ENCODE measurements at places on chromosomes 5 and 9.
A peak's percentile ranks its signal among the peaks of the same experiment; 100 is the strongest.

DNA sequence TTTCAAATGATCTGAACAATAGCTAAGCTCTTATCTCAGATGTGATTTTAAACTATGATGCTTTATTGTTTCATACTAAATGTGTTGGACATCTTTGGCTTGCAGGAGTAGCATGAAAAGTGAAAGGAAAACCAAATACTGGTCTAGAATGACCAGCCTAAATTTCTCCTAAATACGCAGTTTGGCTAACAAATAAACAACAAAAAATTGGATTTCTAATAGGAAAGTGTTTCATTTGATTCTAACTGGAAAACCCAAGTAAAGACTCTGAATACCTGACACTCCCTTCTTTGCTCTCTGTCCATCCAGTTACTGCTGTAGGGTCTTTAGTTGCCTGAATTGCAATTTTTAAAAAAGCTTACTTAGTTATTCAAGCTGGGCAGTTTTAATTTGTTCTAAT is 111.7 kb upstream of the ACOT12 start:
- DNase-seq, result no peak

DNA sequence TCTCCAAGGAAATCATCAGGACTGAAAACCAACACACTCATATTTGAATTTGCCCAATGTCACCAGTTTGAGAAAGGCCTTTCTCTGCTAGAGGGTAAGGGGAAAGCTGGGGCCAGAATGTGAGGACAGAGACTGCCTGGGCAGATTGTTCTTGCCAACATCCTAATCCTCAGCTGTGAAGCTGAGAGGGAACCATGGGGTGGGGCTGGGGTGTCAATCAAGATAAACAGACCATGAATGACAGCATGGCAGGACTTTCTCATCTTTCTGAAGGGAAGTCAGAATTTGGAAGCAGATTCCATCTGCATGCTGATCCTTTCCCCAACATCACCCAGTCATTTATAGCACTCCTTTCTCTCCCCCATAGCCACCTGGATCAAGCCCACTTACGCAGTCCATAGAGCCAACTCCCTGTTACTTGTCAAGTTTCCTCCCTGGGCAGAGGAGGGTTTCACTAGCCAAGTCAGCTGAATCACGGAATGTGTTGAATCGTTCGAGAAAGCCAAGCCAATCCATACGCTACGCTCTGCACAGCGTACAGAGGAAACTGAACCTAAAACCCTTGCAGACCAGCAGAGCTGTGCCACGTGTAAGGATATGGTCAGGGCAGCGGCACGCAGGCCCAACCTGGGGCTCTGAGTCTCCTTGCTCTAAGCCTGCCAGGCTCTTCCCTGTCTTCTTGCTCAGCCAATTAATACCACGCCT is 14.9 kb downstream of the GLDC start:
- DNase-seq, result no peak

DNA sequence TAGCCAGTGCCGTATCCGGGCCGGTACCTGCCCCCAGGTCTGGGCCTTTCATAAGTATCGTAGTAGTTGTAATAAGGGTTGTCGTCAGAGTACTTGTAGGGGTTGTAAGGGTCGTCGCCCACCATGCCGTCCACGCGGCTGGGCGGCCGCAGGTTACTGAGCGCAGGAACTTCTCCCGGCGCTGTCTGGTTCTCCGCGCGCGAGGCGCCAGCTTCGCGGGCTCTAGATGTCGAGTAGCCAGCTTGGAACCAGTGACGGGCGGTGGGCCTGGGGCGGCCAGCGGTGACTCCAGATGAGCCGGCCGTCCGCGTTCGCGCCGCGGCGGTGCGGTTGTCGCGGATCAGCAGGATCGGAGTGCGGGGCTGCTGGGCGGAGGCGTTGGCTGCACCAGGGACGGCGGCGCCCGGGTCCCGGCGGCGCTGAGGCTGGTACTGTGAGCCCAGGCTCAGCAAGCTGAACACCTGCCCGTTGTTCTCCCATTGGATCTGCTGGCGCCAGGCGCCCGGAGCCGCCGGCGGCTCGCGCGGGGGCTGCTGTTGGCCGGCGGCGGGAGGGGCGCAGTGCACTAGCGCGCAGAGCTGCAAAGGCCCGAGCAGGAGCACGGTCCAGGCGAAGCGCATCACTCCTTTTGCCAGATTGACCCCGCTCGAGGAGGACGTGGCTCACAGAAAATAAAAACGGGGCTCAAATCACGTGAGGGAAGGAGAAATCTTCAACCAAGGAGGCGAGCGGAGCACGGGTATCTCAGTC is 518 bp downstream of the LOX start:
- DNase-seq, result no peak

DNA sequence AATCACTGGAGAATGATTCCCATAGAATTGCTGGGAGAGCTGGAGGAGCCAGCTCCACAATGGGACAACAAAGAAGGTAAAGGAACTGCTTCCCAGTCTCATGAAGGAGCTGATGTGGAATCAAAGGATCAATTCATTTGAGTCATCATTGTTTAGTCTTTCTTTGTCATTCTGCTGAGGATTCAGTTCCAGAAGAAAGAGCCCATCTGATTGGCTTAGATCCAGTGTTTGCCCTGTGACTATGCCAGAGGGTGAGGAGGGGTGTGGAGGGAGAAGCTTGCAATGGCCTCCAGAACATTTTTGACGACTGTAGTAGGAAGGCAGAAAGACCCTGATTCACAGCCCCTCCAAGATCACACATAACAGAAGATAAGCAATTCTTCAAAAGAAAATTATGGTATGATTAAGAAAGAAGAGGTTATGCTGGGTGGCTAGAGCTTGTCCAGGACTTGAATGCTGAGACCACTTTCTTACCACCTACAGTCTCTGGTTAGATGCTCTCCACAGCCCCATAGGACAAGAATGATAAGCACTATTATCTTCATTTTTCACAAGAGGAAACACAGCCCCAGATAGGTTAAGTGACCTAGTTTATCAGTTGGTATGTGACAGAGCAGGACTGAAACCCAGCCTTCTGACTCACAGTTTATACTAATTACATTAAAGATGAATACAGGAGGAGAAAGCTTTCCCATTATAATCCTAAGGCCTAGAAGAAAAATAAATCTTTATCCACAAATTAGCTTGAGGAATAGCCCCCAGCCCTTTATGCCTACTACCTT is 363.1 kb downstream of the PRELID2 start:
- no peak for DNase-seq

DNA sequence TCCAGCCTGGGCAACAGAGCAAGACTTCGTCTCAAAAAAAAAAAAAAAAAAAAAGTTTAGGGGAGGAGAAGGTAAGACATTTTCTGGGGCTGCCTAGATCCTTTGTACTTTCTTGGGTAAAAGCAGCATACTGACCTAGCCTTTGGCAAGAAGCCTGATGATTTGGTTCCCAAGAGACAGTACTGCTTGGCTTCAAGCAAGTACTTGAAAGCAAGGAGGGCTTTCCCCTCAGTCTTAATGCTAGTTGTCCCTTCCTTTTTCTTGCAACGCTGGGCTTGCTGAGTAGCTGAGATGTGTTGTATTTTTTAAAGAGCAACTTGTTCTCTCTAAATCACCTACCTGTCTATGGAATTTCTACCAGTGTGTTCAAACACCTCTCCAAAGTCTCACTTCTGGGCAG is 76.2 kb downstream of the INSYN2B start:
- no peak for DNase-seq

- DNase-seq, result no peak
Observed at GRCh38 chr5:30768056-30768690, 425.3 kb upstream of the CDH6 start.

DNA sequence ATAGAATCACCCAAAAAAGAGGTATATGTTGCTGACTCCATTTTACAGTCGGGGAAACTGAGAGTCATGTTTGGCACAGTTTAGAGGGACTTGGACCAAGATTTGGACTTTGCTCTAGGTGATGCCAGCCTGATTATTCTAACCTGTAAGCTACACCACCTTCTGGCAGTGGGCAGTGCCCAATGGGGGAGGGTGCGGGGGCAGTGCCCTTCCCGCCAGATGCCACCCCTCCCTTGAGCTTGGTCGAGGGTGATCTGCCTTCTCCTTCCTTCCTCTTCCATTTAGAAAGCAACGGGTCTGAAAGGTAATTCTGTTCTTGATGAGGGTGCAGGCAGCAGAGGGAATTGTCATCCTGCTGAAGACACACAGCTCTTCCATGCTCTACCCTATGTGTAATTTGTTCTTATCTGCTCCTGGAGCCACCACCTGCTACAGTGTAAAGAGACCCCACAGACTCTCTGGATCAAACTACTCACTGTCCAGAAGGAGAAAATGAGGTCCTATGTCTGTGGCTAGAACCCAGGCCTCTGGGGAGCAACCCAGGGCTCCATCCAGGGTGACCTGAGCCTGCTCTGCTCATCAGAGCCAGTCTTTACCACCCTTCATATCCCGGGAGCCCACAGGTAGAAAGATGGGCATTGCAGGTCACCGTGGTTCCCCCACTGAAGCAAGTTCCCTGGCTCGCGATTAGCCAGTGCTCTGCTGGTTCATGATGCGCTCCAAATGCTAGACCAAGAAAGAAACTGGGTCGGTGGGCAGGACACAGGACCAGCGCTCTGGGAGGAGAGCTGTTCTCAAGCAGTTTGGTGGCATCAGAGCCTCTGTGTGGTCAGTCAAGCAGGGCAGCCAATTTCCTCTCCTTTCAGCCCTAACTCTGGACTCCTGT is 156.2 kb downstream of the RGS3 start:
- DNase-seq, result no peak

DNA sequence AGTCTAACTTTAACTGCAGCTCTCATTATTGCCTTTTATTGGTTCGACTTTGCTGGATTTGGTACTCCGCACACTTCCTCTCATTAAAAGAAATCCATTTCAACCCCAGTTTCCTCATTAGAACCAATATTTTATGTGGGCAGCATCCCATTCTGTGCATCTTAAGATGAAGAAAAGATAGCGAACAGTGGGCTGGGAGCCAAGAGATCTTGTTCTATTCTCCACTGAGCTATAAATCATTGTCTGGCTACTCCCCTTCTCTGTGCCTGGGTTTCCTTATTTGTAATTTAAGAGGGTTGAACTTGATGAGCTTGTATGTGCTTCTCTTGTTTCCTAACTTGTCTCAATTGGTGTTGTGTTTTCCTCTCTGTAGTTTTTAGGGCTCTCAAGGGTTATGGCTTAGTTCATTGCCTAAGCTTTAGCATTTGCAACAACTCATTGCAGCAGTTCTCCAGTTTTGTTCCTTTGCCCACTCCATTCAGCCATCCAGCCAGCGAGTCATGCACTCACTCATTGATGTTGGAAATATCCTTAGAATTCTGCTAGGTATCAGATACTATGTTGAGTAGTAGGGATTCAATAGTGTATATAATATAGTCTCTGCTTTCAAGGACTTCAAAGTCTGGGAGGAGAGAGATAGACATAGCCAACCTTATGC is 273.3 kb upstream of the TNC start:
- no peak for DNase-seq

DNA sequence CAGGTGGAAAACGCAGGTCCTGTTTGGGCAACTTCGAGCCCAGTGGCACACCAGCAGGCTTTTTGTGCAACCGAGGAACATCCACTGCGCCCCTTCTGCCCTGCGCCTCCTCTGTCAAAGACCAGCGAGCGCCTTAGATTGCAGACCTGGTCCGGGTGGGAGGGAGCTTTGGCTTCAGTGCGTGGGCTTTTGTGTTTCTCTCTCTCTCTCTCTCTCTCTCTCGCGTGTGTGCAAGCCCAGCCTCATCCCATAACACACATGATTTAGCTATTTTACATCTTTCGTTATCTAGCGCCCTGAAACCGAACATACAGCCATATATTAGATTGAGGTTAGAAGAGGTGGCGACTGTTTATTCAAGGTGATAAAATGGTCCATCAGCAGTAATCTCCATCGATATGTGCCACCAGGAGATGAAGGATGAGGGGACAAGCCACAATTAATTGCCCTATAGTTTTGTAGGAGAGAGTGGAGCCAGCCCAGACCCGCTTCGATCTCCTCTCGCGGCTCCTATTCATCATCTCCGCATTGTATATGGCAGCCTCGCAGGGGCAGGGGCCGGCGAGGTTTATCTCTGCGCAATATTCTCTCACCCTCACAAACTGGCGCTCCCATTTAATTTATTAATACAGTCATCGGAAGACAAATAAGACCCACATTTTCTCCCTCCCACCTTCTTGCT is 5.3 kb downstream of the PRDM6 start:
- no peak for DNase-seq

- DNase-seq, result no peak
Observed at GRCh38 chr5:88544671-88545070, 276.0 kb upstream of the TMEM161B start.

DNA sequence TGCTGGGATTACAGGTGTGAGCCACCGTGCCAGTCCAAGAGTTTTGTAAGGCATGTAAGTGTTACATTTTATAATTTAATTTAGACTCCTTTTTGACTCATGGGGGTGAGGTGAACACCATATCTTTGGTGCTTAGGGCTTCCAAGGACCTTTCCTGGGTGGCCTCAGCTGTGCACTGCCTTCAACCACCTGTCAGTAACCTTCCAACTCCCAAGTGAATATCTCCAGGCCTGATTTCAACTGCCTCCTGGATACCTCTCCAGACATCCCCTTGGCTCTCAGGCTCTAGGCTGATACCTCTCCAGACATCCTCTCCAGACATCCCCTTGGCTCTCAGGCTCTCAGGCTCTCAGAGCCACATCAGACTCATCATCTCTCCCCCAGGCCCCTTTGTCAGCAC is 30.9 kb upstream of the TTLL11 start:
- no peak for DNase-seq

DNA sequence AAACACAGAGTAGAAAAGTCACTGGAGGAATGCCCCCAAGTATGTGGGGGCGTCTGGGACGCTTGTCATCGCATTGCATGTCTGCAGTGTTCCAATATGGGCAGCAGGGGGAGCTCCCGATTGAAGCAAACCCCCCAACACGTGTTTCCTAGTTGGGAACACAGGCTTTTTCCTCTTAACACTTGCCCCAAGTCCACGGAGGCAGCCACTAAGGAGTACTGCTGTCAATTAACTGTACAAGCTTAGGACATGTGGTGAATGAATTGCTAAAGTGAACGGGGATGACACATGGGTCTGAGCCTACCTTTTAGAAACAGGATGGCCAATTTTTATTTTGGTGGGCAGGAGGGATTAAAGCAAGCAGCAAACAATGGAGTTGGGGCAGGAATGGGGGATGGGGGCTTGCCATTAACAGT is 2.2 kb downstream of the GABRB2 start:
- DNase-seq, result no peak

DNA sequence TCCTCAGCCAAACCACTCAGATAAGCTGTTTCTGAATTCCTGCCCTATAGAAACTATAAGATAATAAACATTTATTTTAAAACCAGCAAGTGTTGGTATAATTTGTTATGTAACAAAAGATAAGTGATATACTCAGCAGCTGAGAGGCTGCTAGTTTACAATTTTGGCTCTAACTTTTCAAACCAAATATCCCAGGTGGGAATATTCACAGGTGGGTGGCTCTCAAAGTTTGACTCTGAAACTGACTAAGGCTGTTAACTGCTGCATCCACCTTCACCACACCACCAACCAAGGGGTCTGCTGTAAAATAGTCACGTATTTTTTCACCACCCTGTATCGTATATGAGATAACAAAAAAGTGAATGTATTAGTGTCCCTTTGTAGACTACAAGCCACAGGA is 9.7 kb upstream of the ZNF366 start:
- DNase-seq, result no peak

- DNase-seq, result peak; percentile 43
Observed at GRCh38 chr9:99140685-99141314, 35.9 kb downstream of the TGFBR1 start.

GRCh38 chr5:135511761-135512575 is 23.8 kb downstream of the NEUROG1 start:
- no peak for DNase-seq

All from central memory CD4-positive, alpha-beta T cell (primary cell).